ENCODE measurements at places on chromosomes 13 and 19.

DNA sequence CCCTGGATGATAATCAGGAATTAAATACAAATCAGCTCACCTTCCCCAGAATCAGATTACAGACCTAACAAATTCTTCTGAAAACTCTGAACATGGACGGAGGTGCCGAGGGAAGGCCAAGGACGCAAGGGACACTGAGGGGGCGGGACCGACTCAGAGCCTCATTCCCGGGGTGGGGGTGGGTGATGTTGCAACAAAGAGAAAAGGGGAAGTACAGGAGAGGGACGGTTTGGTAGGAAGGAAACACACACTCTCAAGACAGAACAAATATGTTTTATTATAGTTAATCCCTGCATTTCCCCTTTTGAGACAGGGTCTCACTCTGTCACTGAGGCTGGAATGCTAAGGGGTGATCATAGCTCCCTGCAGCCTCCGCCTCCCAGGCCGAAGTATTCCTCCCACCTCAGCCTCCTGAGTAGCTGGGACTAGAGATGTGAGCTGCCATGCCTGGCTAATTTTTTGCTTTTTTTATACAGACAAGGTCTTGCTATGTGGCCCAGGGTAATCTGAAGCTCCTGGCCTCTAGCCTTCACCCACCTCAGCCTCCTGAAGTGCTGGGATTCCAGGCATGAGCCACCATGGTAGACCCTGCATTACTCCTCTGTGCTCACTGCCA is 786 bp upstream of the LILRA2 start:
- no peak for DNase-seq

- no peak for DNase-seq
Observed at GRCh38 chr13:99374994-99375737, 68.0 kb upstream of the GPR183 start.

GRCh38 chr13:68851026-68851425 is 1256.6 kb upstream of the ATXN8OS start:
- DNase-seq = no peak

DNA sequence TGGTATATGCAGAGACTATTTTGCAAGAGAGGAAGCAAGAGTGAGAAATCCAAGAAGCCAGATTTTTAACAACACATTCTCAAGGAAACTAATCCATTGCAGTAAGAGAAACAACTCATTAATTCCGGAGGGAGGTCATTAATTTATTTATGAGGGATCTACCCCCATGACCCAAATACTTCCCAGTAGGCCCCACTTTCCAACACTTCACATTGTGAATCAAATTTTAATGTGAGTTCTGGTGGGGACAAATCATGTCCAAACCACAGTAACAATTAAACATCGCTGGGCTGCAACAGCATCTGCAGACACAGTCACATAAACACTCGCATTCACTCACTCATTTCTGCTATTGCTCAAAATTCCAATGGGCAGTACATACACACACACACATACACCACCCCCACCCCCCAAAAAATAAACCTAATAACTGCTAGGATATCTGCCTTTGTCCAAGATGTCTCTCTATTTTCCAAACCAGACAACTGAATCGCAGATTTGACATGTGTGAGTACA is 1483.7 kb downstream of the PCDH9 start:
- DNase-seq = no peak

- no peak for DNase-seq
Observed at GRCh38 chr13:28819046-28819730, 951 bp upstream of the MTUS2 start.
